ENCODE measurements at places on chromosomes 13 and 19. TPM values are rescaled to one million over a fixed set of nuclear protein-coding genes. Genes with fewer than 3 reads are reported as not detected.

GRCh38 chr13:71067165-71067815 is 799.7 kb downstream of the DACH1 start:
- DNase-seq, result no peak

DNA sequence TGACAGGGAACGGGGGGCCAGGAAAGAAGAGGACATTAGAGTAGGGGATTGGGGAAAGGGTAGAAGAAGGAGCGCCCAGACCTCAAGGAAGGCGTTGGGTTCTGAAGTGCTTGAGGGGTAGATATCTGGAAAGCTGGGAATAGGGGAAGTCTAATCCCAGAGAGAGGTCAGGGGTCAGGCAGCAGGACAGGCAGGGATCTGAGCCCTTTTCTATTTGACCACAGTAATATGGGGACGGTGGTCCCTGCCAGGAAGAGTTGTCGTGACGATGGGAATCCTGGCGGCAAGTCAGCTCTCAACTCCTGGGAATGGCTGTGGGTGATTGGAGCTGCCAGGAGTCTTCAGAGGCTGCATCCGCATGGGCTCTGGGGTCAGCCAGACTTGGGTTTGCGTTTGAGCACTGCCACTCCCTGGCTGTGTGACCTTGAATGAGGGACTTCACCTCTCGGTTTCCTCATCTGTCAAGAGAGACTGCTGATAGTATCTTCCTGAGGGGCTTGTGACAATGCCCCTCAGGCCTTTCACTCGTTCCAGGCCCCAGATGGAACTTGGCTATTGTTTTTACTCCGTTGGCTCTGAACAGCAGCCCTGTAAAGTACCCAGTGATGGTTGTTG is 1.3 kb downstream of the AP2A1 start:
- no peak for DNase-seq

DNA sequence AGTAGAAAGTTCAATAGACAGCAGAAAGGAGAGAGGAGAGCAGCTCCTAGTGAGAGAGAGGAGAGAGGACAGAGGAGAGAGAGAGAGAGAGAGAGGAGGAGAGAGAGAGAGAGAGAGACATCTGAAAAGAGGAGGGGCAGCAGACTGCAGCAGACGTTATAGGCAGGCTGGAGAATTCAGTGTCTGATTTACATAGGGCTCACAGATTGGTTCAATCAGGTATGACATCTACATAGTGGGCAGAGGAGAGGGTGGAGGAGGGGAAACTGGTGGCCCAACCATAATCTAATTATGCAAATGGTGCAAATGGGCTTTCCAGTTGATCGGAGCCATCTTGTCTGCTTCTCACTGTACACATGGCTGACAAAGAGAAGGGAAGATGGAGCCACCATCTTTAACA is 221.3 kb upstream of the TRPC4 start:
- no peak for DNase-seq

DNA sequence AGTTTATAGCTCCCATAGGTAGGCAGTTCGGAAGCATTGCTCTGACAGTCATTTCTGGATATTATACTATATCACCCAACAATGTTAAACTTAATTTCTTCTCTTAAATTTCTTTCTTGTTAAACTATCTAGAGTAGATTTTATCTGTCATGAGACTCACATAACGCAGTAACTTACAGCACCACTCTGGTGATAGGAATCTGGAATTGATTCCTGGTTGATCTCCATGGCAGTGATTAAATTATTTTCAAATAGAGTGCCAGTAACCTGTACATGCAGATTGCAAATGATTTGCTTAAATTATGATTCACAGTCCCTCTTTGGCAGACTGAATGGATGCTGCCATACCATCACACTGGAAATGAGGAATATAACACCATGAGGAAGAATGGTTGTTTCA is 722.1 kb downstream of the DACH1 start:
- DNase-seq, result no peak

The SIAH3 gene
- under 0.01 TPM for total RNA-seq

DNA sequence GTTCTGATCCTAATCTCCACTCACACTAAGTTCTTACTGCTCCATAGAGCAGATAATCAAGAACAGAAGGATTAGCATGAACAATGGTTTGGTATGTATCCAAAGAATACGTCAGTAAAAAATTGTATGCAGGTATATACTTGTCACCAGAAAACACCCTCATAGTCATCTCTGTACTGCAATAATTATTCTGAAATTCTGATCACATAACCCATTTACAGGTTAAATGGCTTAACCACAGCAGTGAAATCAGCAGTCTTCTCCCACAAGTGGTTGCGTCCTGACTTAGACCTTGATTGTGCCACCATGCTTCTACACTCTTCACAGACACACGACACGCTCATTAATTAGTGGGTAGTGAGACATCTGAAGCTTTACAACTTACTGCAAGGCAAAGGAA is 50.9 kb downstream of the LNX2 start:
- no peak for DNase-seq

DNA sequence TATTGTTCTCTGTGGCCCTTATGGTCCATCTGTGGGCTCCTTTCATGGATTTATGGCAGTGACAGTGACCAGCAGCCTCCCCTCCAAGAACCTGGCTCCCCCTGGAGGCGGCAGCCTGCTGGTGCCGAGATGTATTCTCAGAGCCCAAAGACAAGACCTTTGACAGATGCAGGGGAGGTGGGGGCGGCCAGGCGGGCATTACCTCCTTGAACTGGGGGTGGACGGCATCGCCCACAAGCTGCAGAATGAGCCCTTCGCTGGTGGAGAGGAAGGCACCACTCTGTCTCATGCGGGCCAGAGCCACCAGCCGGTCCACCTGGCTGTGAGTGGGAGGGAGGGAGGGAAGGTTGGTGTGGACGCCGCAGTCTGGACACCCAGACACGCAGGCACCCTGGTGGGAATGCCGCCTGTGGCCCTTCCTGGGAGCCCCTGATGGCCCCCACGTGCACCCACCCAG is 6.6 kb downstream of the ISOC2 start:
- peak; percentile 31 for DNase-seq

DNA sequence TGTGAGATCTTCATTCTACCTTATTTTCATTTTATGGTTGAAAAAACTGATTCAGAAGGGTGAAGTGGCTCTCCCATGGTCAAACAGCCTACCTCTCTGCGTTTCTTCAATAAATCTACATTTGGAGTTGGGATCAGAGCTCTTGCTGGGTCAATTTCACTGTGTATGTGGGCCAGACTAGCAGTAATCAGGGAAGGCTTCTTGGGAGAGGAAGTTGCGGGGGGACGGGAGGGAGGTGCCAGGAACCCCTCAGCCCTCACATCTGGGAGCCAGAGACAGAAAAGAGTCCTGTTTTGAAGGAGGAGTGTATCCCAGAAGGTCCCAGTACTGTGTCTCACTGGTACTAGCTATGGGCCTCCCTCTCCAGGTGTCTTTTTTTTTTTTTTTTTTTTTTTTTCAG is 934 bp downstream of the KXD1 start:
- DNase-seq, result no peak

DNA sequence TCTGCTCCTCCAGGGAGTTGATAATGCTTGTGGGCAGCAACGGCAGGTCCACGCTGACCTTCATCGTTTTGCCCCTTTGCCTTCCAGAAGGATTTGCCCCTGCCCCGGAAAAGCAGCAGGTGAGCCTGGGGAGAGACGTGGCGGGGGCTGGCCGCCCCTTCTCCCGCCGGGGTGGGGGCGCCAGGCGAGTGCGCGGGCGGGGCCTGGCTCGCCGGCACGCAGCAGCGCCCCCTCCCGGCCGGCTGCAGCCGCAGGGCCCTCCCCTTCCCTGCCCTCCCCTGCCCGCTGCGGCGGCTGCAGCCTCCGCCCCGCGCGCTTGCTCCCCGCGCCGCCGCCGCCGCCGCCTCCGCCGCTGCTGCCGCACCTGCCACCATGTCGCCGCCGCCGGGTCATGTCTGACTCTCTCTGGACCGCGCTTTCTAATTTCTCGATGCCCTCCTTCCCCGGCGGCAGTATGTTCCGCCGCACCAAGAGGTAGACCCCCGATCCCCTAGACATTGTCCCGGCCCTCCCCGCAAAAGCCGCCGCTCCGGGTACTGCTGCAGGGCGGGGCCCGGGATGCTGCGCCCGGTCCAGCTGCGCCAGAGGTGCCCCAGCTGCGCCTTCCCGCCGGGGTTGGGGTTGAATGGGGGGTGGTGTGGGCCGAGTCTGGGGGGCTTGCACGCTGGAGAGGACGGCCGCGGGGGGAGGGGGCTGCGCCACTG is at the start of gene MAST1:
MAST1 (plus strand) TSS at position 334 of the 704 bp plus-strand sequence; CDS start at position 392, 58 bp downstream.
- peak; percentile 36 for DNase-seq

- no peak for DNase-seq
These were observed 378.8 kb downstream of the DACH1 start for GRCh38 chr13:71488201-71488600.

- no peak for DNase-seq
These were observed 47.0 kb downstream of the CBY2 start for GRCh38 chr13:45748941-45749759.

The CNOT3 gene
- 22.4 TPM for total RNA-seq

DNA sequence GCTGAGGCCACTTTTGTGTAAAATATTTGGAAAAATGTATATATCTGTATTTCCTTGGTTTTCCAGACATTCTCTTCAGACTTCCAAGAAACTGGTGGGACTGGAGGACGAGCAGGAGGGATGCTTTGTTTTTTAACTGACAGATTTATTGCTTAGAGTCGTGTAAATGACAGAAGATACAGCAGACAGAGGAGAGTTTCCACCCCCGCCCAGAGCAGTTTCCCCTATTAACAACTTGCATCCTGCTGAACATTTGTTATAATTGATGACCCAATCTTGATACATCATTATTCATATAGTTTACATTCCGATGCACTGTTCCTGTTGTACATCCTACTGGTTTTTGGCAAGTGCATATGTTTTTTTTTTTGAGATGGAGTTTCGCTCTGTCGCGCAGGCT is 7.1 kb upstream of the DOCK6 start:
- DNase-seq, result no peak

DNA sequence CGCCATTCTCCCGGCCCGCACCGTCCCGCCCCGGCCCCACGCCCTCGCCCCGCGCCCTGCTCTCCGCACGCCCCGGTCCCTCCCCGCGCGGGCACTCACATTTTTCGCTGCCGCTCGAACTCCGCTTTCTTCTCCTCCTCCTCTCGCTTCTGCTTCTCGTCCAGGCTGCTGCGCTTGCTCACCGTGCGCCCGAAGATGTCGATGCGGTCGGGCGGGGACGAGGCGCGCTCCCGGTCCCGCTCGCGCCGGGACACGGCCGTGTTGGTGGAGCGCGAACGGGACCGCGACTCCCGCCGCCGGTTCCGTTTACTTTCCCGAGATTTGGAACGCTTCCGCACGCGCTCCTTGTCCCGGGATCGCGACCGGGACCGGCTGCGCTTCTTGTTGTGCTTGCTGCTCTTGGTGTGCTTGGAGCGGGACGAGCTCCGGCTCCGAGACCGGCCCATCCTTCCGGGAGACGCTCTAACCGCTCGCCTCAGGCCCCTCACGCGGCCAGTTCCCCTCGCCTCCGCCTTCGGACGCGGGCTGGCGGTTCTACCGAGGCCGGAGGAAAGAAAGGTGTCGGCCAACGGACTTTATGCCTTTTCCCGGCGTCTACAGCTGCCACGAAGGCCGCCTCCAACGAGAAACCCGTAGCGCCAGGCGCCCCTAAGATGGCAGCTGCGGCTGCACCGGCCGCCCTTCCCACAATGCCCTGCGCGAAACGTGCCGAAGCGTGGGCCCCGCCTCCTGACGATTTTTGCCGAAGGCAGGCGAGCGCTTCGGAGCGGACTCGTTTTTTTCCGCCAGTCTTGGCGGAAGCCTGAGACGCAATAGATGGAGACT is at the start of gene ARGLU1:
ARGLU1 (minus strand) TSS at position 664 of the 825 bp plus-strand sequence; CDS start at position 446, 218 bp downstream.
- DNase-seq, result peak; percentile 92

The SIGLEC8 gene
- total RNA-seq, result 0.52 TPM

DNA sequence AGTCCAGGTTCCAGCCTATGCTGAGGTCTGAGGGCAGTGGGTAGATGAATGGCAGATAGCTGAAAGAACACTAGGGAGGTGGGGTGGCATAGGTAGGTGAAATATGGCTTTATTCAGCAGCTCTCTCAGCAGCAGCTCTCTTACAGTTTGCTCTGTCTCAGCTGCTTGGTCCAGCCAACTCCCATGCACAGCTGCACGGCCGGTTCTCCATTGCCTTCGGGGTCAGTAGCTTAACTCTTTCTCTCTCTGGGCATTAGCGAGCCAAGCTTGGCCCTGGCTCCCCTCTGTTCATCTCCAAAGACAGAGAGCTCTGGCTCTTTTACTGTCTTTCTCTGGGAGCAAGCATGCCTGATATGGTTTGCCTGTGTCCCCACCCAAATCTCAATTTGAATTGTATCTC is 151.9 kb downstream of the MYO16 start:
- DNase-seq, result no peak

- DNase-seq, result no peak
These were observed 4.8 kb upstream of the WDR18 start for GRCh38 chr19:979318-979741.

- DNase-seq, result no peak
These were observed 50.5 kb downstream of the SLITRK1 start for GRCh38 chr13:83831796-83832195.

DNA sequence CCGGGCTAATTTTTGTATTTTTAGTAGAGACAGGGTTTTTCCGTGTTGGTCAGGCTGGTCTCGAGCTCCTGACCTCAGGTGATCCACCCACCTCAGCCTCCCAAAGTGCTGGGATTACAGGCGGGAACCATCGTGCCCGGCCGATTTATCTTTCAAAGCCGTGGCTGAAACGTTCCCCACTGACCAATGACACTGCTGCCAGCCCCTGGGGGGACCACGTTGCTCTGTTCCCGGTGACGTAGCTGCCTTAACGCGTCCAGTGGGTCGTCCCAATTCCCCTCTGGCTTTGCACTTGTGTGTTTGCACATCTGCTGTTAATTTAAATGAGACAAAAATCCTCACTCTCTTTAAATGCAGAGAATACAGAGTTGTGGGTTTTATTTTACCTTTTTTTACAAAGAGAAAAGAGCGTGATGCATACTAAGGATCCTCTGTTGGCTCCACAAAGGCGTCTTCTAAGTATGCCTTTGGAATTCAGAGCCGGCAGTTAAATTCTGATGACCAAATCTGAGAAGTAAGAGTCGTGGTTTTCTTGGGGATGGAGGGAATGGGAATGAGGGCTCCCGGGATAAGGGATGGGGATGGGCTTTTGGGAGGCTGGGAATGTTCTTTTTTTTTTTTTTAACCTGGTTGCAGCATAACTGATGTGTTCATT is 18.6 kb upstream of the LMTK3 start:
- no peak for DNase-seq

DNA sequence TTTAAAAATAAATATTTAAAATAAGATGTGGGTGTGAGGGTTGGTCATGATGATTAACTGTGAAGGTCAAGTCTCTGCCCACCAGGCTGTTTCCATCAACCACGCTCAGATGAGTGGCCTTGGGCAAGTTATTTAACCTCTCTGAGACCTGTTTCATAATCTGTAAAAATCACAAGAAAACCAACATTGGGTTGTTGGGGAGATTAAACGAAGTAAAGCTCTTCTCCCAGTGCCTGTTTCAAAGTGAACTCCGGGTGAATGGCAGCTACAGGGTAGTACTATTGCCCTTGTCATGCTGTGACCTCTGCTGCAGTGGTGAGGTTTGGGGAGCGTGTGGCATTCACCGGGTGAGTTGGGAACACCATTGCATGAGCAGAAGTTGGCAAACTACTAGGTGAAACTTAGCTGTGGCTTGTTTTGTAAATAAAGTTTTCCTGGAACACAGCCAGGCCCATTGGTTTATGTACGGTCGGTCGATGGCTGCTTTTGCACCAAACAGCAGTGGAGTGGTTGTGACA is 153.2 kb downstream of the USP12 start:
- no peak for DNase-seq

GRCh38 chr19:9531933-9532332 is 6.5 kb downstream of the ZNF426 start:
- DNase-seq, result no peak

The TMEM150B gene
- total RNA-seq, result 1.0 TPM

The SLC10A2 gene
- total RNA-seq, result not detected
